HT-29 (cell line): ENCODE measurements at places on chromosomes 7 and 10. TPM values are rescaled to one million over a fixed set of nuclear protein-coding genes. Genes with fewer than 3 reads are reported as not detected.

Gene AVPI1
- total RNA-seq, result 31.9 and 35.5 TPM in 2 replicates

Gene TRIM73
- 2.5 and 4.5 TPM in 2 replicates for total RNA-seq

DNA sequence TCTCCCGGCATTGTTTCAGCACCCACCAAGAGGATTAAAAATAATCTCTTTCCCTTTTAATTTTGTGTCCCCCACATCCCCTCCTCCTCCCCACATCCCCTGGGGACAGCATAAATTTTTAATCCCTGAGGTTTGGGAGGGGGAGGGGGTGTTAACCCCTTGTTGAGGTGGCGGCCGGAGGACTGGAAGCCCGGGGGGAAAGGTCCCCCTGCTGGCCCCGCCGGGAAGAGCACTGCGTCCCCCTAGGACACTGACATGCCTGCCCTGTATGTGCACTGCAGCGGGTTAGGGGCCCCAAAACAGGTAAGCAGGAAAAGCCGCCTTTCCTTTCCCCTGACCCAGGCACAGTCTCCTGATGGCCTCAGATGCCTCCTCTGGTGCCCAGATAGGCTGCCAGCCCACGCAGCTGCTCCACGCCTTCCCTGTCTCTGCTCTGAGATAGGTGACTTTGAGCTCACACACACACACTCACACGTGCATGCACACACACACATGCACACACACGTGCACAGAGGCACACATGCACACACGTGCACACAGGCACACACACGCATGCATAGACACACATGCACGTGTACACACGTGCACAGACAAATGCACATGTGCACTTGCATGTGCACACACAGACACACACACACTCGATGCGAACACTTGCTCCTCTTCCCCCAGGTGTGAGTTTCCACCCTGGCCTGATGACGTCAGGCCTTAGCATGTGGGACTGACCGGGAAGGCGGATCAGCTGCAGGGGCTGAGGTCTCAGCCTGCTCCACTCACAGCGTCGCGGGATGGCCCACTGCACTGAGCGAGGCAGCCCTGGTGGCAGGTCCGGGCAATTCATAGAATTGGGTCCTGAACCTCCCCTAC lies 12.3 kb downstream of the CNPY1 start:
- no peak for DNase-seq

DNA sequence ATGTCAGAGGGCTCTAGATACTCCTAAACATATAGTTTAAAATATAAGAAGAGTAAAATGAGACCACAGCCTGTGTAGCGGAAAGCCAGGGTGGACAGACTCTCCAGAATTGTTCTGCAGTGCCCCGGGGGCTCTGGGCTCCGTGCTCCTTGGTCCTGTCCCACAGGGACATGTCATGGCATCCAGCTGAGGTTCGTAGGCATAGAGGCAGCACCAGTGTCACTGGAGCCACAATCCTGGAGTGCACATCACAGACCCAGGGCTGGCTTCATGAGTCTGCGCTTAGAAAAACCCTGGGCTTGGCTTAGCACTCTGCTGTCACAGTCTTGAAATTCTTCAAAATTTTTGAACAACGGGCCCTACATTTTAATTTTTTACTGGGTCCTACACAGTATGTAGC lies 280.4 kb upstream of the ZNF32 start:
- DNase-seq, result no peak

Gene LRRC18
- not detected in 2 replicates for total RNA-seq
